ENCODE measurements at places on chromosomes 11 and 22. TPM values are rescaled to one million over a fixed set of nuclear protein-coding genes. Genes with fewer than 3 reads are reported as not detected.

The SCGB2A2 gene
- not detected for total RNA-seq

DNA sequence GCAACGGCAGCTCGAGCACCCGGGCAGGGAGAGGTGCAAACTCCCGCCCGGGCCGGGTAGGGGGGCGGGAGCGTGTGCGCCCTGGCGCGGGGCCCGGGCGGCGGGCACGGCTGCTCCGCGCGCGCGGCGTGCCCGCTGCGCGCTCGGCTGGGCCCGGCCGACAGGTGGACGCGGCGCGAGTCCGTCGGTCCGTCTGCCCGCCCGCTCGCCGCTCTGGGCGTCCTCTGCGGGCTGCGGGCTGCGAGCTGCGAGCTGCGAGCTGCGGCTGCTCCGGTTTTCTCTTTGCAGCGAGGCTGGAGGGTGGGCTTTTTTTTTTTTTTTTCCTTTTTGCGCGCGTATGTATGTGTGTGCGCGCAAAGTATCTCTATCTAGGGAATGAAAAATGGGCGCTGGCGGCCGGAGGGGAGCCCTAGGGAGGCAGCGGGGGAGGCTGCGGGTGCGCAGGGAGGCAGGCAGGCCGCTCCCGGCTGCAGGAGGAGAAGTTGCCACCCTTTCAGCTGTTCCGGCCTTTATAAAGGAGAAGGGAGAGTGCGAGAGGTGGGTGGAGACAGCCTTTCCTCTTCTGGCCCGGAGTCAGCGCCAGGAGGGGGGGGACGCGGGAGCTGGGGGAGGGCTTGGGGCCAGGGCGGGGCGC is at the start of gene PDGFB:
Gene PDGFB (minus strand): TSS at position 487 of the 634 bp plus-strand sequence. CDS start 1,019 bp downstream, outside the sequence.
- DNase-seq, result no peak

The LDHAL6A gene
- total RNA-seq, result not detected

The SUSD2 gene
- total RNA-seq, result 8.3 TPM

The ZC3H7B gene
- total RNA-seq, result 65.9 TPM

- no peak for DNase-seq
These were observed 529.5 kb downstream of the SOX6 start for GRCh38 chr11:15826826-15827225.

The TIGD3 gene
- not detected for total RNA-seq

DNA sequence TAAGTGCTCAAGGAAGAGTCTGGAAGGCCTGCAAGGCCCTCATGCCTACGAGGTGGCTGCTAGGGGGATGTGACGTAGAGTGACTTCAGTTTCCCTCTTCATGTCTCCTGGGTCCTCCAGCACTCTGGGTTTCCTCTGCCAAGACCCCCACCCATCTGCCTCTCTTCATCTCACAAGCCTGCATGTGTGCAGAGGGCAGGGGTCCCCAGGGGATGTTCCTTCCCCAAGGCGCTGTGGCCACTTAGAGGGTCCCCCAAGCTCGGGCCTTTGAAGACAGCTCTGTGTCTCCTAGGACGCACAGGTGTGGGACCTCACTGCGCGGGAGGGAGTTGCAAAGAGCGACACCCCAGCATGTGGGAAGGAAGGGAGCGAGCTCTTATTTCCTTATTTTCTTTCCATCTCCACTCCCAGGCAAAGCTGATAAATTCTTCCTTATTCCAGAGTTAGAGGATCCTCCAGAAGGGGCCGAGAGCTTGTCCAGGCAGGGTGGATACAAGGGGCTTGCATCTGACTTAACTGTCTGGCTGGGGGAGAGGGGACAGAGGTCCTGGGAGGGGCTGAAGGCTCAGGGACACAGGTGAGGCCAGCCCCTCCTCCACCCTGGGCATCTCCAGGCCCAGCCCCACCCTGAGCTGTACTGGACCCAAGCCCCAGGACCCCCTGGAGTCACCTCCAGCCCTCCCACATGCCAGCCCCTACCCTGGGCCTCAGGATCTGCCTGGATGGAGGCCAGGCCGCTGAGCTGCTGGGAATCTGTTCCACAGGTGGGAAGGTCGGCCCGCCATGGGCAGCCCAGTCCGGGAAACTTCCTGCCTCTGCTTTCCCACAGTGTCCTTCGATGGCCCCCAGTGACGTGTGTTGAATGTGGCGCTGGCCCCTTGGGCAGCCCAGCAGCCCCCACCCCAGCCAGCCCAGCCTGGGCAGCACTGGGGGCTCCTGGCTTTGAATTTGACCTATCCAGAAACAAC is 59.7 kb upstream of the KCNQ1OT1 start:
- no peak for DNase-seq

- no peak for DNase-seq
These were observed 13.4 kb downstream of the CKAP5 start for GRCh38 chr11:46832511-46833214.

- no peak for DNase-seq
These were observed 39.4 kb downstream of the MOV10L1 start for GRCh38 chr22:50129121-50129736.

The FEN1 gene
- total RNA-seq, result 10.4 TPM

The HOATZ gene
- not detected for total RNA-seq

The PTPRCAP gene
- 6.4 TPM for total RNA-seq

The OSBP gene
- total RNA-seq, result 73.1 TPM

The DDX25 gene
- total RNA-seq, result not detected

GRCh38 chr22:44721213-44721612 is 19.2 kb downstream of the PRR5 start:
- DNase-seq, result no peak

The NCAPD3 gene
- total RNA-seq, result 20.4 TPM

The KRTAP5-10 gene
- total RNA-seq, result 2.9 TPM

DNA sequence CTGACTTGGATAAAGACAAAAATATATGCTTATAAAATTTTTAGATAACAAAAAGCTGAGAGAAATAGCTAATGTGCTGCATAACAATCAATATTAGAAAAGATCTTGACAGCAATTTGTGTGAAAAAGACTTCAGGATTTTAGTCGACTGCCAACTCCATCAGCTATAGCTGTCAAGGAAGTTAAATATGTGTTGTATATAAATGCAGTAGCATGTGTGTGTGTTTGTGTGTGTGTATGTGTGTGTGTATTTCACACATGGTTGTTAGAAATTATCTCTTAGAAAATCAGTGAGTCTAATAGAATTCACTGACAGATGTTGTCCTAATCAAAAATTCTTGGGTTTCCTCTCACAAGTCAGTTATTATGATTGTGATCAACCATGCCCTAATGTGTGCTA is 171.2 kb downstream of the CASP12 start:
- no peak for DNase-seq

- DNase-seq, result no peak
These were observed 3.9 kb downstream of the FOSL1 start for GRCh38 chr11:65896034-65896999.
